ENCODE measurements at places on chromosomes 7 and 10.

DNA sequence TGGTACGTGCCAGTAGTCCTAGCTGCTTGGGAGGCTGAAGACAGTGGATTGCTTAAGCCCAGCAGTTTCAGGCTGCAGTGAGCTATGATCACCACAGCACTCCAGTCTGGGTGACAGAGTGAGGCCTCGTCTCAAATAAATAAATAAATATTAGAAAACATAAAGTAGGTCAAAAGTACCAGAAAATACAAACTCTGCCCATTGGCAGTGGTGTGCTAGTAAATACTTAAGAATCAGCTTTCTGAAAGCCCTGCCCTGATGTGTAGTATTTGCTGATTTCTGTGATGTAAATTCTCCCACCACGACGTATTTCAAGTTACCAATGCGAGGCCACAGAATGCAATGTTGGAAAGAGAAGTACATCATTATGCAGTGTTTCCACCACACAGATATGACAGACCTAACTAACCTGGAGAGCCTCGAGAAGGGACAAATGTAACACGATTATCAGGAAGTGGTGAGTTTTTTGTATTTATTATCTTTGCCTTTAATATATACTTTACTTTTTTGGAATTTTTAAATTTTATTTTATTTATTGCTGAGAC, 11.8 kb upstream of the MAP3K8 start:
- no peak for DNase-seq

DNA sequence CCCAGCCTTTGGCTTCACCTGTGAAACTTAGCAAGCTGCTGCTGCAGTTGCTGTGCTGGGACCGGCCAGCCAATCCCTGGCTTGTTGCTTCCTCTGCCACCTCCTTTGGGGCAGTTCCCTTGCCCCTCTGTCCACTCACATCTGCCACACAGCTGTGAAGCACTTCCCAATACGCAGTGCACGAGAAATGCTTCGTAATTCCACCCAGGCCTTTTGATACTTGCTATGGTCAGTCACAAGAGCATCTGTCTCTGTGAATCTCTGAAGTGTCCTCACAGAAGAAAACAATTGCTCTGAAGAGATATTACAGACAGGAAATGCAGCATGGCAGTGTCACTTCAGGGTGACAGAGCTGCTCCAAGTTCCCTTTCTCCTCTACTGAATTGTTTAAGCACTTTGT, 208.5 kb downstream of the PTEN start:
- DNase-seq: no peak

- no peak for DNase-seq
These were observed 45.0 kb upstream of the CACUL1 start for GRCh38 chr10:118799777-118800176.

- no peak for DNase-seq
These were observed 1288.5 kb upstream of the AUTS2 start for GRCh38 chr7:68309806-68310205.

DNA sequence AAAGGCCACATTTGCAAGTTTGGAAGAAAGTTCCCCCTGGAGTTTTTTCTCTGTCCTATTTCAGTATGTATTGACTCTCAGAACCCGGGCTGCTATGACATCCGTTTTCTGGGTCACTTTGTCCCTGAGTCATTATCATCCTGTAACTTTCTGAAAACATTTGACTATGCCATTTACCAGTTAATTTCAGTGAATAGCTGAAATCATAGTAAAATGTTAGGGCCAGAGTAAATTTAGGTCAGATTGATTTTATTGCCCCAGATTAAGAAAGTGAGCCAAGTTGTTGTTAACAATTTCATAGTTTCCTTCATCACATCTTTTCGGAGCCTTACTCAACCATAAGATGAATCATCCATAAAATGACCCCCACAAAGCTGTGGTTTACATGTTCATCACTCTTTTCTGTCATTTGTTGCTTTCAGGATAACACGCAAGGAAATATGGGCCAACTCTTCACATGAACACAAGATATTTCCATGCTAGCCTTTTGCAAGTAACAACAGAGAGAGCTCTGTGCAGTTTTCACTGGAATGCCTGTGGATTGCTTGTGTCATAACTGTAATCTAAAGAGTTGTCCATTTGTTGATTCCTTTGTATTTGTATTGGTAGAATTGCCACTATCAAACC, 3.9 kb upstream of the MACC1 start:
- DNase-seq: no peak

GRCh38 chr7:36726806-36727503, 2.7 kb upstream of the AOAH start:
- no peak for DNase-seq

GRCh38 chr10:88964869-88965415, 12.4 kb upstream of the ACTA2 start:
- DNase-seq: no peak

DNA sequence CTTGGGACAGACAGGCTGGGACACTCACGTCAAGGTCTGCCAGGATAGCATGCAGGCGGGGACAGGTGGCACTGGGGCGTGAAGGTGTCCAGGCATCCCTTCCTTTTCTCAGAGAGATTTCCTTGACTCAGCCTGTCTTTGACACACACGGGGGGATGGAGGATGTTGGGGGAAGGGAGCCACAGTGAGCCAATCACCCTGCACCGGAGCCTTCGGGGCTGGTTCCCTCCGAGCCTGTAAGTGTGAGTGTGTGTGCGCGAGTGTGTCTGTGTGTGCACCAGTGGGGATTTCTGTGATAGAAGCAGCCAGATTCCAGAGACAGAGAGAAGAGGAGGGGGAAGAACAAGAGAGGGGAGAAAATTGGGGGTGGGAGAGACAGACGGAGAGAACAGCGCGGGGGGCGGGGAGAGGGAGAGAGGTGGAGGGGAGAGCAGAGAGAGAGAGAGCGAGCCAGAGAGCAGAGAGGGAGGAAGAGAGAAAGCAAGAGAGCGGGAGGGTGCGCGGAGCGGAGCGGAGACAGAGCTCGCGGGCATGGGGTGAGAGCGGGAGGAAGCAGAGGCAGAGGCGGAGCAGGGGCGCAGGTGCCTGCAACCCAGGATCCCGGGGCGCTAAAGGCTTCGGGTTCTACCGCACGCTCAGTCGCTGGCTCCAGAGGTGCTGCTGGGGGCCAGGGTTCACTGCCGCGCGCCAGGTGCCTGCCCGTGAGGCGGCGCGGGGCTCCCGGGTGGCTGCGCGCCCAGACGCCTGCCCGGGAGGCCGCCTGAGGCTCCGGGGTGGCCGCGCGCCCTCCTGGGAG, 466 bp upstream of the GPR26 start:
- no peak for DNase-seq

- DNase-seq: no peak
These were observed 1.8 kb downstream of the PFKFB3 start for GRCh38 chr10:6204341-6205191.

DNA sequence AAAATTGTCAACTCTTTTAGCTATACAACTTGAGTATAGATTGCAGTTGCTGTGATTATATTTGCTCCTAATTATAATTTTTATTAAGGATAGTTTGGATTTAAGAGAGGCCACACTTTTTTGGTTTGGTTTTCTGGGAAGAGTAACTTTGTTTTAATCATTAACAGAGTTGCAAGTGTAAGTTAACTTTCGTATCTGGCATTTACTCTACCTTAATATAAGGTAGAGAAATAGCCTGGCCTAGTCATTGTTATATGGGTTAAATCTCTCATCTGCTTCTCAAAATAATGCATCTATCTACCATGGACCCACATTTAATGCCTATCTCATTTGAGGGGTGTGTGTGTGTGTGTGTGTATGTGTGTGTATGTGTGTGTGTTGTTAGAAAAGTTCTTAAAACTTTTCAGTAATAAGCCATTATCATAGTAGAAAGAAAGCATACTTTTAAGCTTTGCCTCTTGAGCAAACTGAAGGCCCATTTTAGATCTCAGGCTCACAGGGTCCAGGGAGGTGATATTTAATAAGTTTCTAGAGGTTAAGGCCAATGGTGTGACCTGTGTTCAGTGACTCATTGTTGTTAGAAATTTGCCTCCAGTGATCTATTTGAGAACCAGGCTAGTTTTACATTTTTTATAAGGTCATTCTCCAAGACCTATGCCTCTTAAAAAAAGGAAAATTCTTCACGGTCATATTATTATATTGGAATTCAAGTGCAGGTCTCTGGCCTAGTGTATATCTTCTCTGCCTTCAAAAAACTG, 10.9 kb upstream of the TEX47 start:
- no peak for DNase-seq

DNA sequence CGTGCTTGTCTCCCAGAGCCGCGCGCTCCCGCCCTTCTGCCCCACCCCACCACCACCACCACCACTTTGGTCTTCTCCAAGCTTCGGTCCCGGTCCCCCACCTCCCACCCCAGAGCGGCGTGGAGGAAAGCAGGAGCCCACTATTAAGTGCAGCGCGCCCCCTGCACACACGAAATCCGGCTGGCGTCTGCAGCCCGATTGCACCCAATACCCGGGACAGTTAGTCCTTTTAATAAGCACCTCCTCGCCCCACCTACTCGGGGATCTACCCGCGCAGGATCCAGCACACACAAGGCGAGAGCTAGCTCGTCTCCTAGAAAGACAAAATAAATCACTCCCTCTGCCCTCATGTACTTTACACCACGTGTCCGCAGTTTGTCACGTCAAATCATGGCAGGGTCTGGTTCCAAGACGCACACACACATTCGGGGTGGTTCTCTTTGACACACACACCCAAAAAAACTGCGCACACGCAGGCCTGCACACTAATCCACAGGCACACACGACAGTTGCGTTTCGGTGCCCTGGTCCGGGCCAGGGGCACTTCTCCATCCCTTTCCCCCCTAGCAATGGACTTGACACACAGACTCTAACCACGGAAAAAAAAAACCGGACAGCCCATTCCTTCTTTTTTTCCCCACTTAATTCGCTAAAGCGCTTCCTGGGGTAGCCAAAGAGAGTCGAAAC, 1.6 kb downstream of the SFMBT2 start:
- DNase-seq: peak; percentile 67

GRCh38 chr7:128164061-128164954, 76.8 kb upstream of the LEP start:
- DNase-seq: peak; percentile 13

GRCh38 chr10:132477398-132478340, 59.9 kb upstream of the INPP5A start:
- DNase-seq: no peak

GRCh38 chr10:2616215-2616614, 451.1 kb upstream of the PFKP start:
- DNase-seq: no peak

- no peak for DNase-seq
These were observed 800 bp downstream of the MINDY3 start for GRCh38 chr10:15859509-15859905.
